Fibroblast of skin of left biceps (primary cell): ENCODE measurements at places on chromosomes 2 and 18.

DNA sequence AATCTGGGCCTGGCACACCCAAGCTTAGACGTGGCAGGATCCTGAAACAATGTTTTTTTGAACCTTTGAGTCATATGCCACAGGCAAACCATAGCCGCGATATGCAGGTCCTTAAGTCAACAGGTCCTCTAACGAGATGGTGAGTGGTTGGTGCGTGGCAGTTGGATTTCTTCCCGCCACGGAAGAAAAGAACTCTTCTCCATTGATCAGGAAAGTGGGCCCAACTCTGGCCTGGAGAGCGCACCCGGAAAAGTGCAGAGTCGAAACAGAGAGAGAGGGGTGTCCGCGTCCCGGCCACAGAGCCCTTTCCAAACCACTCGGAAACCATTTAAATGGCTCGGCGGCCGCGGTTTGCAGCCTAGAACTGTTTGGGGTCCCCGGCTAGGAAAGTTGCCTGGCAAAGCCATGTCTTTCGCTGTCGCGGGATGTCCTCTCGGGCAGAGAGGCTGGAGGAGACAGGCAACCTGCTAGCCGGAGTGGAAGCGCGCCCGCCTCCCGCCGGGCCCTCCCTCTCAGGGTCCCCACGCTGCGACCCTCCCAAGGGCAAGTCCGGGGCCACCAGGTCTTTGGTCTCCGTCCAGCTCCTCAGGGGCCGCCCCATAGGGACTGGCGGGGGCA is 777 bp downstream of the GALNT3 start:
- no peak for DNase-seq

DNA sequence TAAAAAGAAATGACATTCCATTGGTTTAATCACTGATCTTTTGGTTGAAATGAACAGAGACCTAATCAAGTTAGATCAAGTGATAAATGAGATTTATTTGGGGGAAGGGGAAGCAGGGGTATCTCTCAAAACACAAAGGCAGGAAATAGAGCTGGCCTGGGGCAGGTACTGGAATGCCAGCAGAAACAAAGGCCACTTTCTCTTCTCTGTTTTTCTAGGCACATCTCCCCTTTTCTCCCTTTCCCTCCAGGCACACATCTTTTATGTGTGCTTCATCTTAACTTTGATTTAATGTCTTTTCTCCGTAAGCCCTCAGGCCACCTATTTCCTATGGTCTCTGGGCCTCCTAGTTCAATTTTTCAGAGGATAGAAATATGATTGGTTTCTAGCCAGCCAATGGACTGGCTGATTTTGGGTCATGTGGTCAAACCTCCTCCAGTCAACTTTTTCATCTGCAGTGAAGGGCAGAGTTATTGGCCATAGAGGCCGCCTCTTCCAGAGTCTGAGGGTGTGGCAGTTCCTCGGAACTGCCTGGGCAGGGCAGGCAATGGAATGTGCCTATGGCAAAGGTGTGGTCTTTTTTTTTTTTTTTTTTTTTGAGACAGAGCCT is 58.9 kb upstream of the FAM136A start:
- no peak for DNase-seq

GRCh38 chr18:58662118-58662517 is 9.1 kb upstream of the MALT1 start:
- no peak for DNase-seq

DNA sequence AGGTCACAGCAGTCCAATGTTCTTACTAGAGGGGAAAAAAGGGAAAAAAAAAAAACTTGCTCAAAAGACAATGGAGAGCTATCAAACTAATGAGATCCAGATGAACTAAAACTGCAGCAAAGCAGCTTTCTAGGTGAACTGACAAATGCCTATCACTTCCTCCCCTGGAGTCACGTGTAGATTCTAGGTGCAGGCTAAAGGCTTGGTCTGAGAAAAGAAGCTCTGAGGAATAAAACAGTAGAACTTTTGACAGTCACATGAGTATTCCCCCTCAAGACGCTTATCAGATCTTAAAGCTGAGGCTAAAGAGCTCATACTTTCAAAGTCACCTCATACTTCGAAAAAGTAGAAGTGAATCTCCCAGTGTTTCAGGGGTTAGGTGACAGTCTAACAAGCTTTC is 42.3 kb downstream of the SMAD2 start:
- DNase-seq = no peak

DNA sequence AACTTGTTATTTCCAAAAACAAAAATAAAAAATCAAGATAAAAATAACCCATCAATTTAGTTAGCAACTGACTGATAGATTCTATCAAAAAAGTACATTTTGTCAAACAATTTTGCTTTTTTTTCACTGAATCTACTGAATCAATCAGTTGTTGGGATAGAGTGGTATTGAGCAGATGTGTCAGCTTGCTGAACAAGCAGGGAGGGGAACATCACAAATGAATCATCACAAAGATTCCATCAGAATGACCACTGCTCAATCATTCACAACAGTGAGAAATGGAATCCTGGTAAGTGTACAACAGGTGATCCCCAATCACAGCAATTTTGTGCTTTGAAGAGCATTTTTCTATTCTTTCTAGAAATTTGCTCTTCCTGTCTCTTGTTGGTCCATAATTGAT is 12.3 kb upstream of the SLC14A2 start:
- no peak for DNase-seq

- DNase-seq = no peak
Measured at GRCh38 chr2:96764253-96764637, 3.5 kb downstream of the CNNM4 start.

DNA sequence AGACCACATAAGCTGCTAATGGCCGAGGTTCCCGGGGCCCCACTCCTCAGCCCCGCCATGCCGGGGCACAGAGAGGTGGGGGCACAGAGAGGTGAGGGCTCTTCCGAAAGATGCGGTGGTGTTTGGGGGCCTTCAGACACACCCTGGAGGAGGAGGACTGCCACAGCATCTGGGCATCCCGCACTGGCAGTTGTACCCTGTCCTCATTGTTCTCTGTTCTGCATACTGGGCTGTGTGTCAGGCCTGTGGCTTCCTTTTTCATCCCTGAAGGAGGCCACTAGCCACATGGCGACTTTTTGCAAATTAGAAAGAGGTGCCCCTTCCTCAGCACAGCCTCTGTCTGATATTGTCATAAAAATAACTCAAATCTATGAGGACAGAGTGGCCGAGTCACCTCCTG is 150.1 kb downstream of the CTIF start:
- no peak for DNase-seq

GRCh38 chr2:222693837-222694236 is 22.4 kb downstream of the MOGAT1 start:
- DNase-seq = no peak

DNA sequence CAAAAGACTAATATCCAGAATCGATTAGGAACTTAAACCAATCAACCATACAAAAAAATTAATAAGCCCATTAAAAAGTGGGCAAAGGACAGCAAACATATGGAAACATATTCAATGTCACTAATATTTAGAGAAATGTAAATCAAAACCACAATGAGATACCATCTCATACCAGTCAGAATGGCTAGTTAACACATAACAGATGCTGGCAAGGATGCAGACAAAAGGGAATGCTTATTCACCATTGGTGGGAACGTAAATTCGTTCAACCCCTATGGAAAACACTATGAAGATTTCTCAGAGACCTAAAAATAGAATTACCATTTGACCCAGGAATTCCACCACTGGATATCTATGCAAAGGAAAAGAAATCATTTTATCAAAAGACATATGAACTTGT is 468.2 kb upstream of the ST6GAL2 start:
- peak; percentile 25 for DNase-seq

DNA sequence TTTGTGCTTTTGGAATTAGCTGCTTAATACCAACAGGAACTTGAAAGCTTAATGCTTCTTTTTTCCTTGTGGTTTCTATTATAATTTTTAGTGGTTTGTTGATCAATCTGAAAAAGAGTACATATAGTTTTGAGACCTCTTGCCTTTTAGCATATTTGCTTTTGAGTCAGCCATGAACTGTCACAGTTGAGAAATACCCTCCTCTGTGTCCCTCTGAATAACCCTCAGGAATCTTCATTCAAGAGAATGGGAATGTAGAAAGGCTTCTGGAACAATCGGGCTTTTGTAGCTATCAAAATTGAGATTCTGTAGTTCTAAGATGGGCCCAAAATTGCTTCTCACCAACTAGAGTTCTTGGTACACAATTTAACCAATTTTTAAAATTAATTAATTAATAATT is 451.1 kb upstream of the TRIB2 start:
- no peak for DNase-seq
